ENCODE measurements at places on chromosomes 16 and 17. TPM values are rescaled to one million over a fixed set of nuclear protein-coding genes. Genes with fewer than 3 reads are reported as not detected.

DNA sequence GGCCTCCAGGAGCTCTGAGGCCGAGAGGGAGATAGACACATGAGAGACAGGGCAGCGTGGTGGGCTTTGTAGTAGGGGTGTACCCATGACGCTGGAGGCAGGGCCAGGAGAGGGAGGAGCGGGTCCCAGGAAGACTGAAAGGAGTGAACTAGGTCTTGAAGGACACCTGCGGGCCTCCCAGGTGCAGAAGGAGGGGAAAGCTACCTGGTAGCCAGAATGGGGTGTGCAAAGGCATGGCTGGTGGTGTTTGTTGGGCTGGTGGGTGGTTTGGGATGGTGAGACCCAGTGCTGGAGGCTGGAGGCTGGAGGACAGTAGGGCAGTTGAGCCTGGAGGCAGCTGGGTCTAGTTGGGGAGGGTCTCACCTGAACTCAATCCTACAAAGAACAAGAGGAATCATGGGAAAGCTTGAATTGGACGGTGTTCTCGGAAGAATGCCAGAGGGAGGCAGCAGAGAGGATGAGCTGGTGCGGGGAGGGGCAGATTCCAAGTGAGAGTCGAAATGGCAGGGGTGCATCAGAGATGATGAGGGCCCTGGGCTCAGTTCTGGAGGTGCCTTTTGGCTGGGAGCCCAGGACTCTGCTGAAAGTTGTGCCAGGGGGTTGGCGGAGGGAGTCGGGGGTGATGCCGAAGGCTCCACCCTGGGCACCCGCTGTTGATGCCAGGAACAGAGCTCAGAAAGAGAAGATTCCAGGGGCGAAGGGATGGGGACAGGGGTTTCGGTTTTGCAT lies 21.2 kb downstream of the C1QTNF1 start:
- DNase-seq, result no peak

- peak; percentile 24 for DNase-seq
Observed at GRCh38 chr17:69669441-69670178, 255.1 kb downstream of the MAP2K6 start.

DNA sequence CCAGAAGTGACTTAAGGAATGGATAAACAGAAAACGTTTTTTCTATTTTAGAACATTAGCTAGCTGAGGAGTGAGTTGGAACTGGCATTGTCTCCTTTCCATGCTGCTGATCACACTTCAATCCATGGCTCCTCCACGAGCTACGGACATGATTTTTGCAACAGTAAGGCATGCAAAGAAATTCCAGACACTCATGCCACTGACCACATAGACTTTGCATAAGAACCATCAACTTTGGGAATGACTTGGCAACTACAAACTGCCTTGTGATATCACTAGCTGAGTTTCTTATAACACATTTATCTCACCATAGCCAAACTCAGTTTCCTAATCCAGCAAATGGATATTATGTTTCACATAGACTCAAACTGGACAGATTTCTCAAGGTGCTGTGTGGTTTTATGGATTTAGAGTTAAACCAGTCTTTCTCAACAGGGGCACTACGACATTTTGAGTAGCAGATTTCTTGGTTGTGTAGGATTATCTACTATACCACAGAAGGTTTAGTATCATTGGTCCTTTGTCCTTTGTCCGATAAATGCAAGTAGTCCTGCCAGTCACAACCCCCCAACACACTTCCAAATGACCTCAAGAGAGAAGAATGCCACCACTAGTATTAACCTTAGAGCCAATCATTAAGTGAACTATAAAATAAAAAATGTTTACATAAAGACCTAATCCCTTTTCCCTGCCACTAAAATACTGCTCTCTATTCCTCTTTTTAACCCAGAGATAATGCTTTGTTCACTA lies 48.3 kb upstream of the C17orf78 start:
- DNase-seq, result no peak

GRCh38 chr16:19135896-19136438 lies 22.2 kb downstream of the ITPRIPL2 start:
- DNase-seq, result no peak

Gene WNK4
- not detected for total RNA-seq

Gene NPIPB8
- not detected for total RNA-seq

Gene CDK3
- not detected for total RNA-seq

Gene RASD1
- 0.96 TPM for total RNA-seq

Gene ADAM11
- total RNA-seq, result 1.4 TPM
